ENCODE measurements at places on chromosomes 11 and 22.
A peak's percentile ranks its signal among the peaks of the same experiment; 100 is the strongest.

DNA sequence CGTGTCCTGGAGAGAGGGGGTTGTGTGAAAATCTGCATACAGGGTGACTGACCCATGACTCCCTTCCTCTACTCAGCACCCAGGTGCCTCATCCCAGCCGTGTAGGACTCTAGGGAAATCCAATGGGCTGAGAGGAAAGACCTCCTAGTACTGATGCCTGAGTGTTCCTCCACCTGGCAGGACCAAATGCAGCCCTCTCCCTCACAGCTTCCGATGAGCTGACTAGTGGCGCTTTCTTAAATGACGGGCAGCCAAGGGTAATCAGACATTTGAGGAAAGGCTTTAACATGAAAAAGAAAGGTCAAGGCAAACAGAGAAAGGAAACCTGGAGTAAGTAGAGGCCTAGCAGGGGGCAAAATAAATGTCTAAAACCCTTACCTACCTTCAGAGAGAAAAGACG is 5.0 kb upstream of the KCNJ1 start:
- DNase-seq = no peak

DNA sequence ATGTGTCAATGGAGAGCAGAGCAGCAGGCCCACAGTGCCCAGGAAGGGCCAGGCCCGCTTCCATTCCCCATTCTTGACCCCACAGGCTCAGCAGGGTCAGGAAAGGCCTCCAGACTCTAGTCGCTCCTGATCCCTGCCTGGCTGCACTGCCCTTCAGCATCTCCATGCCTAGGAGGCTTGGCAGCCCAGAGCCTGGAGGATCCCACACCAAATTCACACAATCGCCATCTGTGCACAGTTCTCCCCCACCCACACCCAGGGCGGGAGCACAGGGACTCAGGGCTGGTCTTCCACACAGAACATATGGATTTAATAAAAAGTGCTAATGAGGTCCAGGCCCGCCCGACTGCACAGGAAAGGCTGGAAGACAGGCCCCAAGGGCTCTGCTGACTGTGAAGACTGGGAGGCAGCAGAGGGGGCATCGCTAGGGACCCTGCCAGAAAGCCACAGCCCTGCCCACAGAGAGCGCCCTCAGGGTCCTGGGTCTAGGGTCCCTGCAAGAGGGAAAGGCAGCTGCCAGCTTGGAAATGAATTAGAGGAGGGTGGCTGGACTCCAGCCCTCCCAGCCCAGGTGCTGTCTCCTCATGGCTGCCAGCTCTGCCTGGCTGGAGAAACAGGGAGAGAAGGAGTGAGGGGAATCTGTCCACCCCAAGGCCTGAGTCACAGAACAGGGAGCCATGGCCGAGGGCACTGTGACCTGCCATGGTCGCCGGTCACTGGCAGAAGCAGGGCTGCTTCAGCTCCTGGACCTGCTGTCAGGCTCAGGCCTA is 39.7 kb downstream of the DKK3 start:
- no peak for DNase-seq

- peak; percentile 86 for DNase-seq
Observed at GRCh38 chr11:123421589-123421988, 8.5 kb upstream of the GRAMD1B start.

- no peak for DNase-seq
Observed at GRCh38 chr11:61611309-61611708, 30.4 kb upstream of the SYT7 start.

- no peak for DNase-seq
Observed at GRCh38 chr11:30504468-30504867, 81.7 kb downstream of the MPPED2 start.

- no peak for DNase-seq
Observed at GRCh38 chr22:46081036-46081830, 69.1 kb upstream of the PPARA start.

All from AML-193 (cell line).